ENCODE measurements at places on chromosomes 4 and X. TPM values are rescaled to one million over a fixed set of nuclear protein-coding genes. Genes with fewer than 3 reads are reported as not detected.

GRCh38 chrX:31136144-31136611, 64.3 kb upstream of the FTHL17 start:
- no peak for DNase-seq

DNA sequence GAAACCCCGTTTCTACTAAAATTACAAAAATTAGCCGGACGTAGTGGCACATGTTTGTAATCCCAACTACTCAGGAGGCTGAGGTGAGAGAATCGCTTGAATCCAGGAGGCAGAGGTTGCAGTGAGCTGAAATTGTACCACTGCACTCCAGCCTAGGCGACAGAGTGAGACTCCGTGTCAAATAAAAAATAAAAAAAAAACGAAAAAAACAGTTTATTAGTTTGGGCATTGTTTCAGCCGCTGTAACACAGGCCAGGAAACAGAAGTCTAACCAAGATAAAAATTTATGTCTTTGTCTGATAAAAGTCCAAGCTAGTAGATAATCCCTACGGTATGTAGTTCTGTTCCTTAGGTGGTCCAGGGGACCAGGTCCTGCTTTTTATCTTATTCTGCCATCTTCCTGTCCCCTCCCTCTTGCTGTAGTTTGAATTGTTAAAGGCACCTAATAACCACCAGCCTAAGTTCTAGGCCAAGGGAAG, 21.4 kb downstream of the USO1 start:
- DNase-seq: no peak

- no peak for DNase-seq
These were observed 27.4 kb upstream of the CLDN24 start for GRCh38 chr4:183349673-183350072.

GRCh38 chr4:153440475-153440874, 25.7 kb upstream of the TMEM131L start:
- DNase-seq: no peak

DNA sequence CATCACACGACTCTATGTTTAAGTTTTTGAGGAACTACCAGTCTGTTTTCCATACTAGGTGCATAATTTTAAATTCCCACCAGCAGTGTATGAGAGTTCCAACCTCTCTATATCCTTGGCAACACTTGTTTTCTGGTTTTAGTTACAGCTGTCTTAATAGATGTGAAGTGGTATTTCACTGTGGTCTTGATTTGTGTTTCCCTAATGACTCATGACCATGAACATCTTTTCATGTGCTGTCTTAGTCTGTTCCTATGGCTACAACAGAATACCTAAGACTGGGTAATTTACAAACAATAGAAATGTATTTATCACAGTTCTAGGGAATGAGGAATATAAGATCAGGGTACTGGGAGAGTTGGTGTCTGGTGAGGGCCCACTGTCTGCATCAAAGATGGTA, 51.5 kb upstream of the GPR78 start:
- no peak for DNase-seq

DNA sequence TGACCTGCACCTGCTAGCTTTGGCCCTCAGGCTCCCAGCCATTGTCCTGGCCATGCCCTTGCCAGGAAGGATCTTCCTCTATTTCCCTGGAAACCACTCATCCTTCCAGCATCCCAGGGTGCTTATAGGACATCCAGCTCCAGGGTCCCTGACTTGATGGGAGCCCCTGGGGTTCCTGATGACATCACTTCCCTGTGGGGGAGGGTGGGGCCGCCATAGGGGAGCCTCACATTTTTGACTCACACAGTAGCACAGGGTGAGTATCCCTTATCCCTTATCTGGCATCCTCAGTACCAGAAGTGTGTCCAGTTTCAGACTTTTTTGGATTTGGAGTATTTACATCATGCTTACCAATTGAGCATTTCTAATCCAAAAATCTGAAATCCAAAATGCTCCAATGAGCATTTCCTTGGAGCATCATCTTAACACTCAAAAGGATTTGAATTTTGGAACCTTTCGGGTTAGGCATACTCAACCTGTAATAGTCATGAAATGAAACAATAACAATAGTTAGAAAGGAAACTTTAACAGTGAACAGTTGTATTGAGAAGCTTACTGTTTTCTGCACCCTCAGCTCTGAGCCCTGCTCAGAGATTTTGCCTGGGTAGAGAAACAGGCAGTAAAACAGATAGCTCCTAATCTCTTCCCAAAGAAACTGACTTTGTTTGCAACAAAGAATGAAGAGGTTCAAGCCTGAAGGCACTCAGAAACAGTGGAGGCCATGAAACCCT, 22.1 kb downstream of the TNIP2 start:
- DNase-seq: no peak

DNA sequence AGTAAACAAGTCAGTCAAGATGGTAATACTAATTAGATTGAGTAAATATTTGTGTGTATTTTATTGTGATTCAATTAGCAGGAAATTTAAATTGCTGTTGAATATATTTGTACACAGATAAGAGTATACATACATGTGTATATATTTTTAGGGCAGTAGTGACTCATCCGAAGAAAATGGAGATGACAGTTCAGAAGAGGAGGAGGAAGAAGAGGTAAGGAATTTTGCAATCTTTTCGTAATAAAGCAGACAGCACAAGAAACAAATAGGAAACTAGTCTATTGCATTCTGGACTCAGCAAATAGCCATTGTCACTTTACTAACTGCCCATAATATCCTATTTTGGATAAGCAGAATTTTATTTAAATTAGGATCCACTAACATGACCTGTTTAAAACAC, 6.6 kb downstream of the IBSP start:
- no peak for DNase-seq

DNA sequence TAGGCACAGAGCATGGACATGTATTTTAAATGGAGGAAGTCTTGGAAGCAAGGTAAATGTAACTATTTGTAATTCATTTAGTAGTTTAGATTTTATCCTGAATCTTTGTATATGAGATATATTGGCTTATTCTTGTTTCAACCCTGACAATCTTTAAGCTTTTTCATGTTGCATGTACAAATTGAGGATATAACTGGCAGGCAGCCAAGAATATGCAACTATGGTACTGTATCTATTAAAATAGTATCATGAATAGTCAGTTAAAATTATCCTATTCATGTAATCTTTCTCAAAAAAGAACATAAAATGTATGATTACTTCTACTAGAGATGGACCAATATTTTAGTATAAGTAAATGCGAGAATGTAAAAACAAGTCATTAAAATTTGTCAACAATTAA, 1141.5 kb downstream of the PCDH18 start:
- DNase-seq: no peak

- DNase-seq: no peak
These were observed 19.1 kb upstream of the MAD2L1 start for GRCh38 chr4:120085705-120086104.

- DNase-seq: no peak
These were observed 3.5 kb downstream of the CXorf58 start for GRCh38 chrX:23911126-23911835.

- no peak for DNase-seq
These were observed 2.6 kb downstream of the ARHGAP24 start for GRCh38 chr4:85477534-85477933.

- no peak for DNase-seq
These were observed 27.4 kb downstream of the HOPX start for GRCh38 chr4:56653461-56654237.

GRCh38 chr4:81898862-81899504, 427.3 kb upstream of the RASGEF1B start:
- DNase-seq: no peak

DNA sequence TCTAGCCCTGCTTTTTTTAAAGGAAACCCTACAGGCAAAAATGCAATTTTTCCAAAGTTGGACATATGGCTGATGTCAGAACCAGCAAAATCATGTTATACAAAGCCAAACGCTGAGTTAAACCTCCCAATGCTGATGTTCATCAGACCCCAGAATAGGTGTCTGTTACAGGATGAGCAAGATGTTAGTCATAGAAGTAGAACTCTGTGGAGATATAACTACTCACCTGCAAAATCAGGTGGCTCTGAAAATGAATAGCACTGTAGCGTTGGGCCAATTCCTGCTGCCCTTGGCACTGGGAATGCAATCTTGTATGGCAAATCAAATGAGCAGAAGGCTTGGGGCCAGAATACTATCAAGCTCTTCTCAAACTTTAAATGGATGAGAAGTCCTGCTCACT, 634.1 kb downstream of the RPA4 start:
- no peak for DNase-seq

CNGA1 gene
- 2.1 TPM for total RNA-seq

TIGD4 gene
- total RNA-seq: 0.42 TPM

PPEF1 gene
- not detected for total RNA-seq

PDGFRA gene
- total RNA-seq: 0.25 TPM

NAP1L3 gene
- total RNA-seq: not detected

CCDC110 gene
- 2.7 TPM for total RNA-seq

PABPC4L gene
- total RNA-seq: not detected

All from HCT116 (cell line).